ENCODE measurements at places on chromosomes 4 and X.

GRCh38 chr4:93368968-93369367, 459.6 kb upstream of the ATOH1 start:
- no peak for DNase-seq

DNA sequence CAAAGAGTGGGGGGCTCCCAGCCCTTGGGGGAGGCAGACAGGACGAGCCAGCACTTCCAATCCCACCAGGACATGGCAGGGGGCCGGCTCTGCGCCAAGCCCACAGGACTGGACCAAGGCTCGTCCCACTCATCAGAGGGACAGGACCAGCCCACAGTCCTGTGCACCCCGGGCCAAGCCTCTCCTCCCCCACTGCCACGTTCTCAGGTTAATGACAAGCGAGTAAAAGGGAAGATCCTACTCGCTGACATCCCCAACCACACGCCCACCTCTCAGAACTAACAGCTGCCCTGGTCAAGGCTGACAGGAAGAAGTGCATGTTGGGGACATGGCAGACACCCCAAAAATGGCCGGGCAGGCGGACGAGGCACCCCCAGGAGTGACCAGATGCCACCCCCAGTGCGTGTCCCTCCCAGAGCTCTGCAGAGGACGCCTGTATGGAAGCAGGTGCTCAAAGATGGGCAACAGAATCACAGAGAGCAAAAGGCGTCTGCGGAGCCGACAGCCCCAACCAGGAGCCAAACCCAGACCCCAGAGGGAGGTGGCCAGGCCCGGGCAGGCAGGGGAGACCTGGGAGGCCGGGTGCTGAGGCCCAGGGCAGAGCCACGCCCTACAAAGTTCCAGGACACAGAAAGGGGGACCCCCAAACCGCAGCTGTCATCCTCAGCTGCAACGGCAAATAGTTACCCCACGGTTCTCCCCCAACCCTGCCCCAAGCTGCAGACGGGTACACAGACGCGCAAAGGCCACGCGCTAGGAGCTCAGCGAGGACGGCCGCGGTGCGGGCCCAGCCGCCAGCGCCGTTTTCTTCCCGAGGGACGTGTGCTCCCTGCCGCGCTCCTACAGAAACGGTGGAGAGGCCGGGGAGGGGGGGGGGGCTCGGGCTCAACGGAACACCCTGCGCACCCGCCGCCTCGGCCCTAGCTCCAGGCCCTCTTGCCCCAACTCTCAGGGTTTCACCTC, 1.7 kb downstream of the CTBP1 start:
- no peak for DNase-seq

DNA sequence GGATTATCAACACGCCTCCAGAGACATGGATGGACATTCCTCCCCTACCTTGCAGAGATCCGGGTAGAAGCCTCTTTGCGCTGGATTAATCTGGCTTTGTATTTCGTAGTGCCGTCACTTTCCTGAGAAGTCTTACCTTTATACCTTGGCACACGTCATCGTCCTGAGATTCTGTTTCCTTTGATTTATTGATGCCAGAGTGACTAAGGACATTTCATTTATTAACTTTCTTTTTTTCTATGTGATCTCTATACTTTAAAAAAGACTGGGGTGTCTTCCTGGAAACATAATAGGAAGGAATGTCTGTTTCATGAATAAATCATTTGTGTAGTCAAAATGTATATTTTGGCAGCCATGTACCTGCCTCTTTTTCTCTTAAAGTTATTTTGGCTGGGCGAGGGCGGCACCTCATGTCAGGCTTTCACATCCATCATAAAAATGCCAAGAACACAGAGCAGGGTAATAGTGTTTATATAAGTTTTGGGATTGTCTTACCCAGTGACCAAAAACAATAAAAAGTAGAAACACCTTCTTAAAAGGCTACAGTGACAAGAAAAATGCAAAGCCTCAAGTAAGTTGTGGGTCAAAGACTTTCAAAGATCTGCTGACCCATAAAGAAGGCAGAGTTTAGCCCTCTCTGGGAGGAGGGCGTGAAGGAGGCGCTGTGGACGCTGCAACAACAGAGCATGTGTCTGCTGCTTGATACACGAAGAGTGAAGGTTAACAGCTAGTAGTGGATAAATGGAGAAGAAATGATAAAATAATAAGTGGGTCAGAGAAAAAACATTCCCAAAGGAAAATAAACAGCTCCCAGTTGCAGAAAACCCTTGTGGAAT, 124.4 kb downstream of the SHROOM3 start:
- DNase-seq, result no peak

- DNase-seq, result no peak
These were observed 26.5 kb downstream of the RPS6KA3 start for GRCh38 chrX:20240201-20240600.

DNA sequence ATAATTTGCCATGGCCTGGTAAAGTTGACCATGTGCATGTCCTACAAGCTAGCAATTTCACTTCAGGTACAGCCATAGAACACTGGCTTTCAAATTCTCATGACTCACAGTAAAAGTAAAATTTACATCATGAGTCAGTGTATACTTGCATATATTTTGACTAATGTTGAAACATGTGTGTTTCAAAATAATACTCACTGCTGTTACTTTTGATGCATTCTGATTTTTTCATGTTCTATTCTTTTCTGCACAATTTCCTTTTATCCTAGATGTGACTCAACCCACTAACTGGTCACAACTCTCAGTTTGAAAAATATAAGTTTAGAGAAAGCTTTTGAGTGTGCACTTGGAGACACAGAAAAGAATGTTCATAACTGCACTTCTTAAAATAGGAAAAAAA, 365.7 kb downstream of the FGF13 start:
- no peak for DNase-seq

- no peak for DNase-seq
These were observed 89.9 kb downstream of the SLC10A6 start for GRCh38 chr4:86759298-86759697.

DNA sequence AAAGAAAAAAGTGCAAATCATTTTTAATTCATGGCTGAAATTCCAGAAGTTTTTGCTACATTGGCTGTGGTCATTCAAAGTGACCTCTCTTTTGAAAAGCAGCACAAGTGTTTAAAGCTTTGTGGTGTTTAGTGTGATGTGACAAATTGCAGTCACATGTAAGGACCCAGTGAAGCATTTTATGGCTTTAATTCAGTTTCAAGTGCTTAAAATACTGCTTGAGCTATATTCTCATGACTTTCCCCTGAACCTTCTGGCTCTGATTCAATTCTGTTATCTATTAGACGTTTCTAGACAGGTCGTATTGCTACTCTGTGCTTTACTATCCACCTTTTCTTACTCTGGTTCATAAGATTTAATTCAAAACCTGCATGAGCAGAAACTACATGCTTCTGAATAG, 105.8 kb downstream of the FAT4 start:
- no peak for DNase-seq

DNA sequence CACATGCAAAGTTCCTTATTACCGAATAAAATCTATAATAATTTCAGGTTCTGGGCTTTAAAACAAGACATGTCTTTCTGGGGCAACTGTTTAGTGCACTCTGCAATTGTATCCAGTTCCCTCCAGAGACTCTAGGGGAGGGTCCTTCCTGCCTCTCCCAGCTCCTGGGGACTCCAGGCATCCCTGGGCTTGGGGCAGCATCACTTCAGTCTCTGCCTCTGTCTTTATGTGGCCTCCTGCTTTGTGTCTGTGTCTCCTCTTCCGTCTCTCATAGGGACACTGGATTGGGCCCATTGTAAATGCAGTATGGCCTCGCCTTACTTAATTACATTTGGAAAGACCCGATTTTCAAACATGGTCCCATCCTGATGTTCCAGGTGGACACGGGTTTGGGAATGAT, 10.9 kb upstream of the ASMTL start:
- no peak for DNase-seq

- no peak for DNase-seq
These were observed 37.1 kb upstream of the LEF1 start for GRCh38 chr4:108205859-108206258.

- DNase-seq, result peak; percentile 93
These were observed 902.8 kb upstream of the NDST4 start for GRCh38 chr4:116016201-116016600.

DNA sequence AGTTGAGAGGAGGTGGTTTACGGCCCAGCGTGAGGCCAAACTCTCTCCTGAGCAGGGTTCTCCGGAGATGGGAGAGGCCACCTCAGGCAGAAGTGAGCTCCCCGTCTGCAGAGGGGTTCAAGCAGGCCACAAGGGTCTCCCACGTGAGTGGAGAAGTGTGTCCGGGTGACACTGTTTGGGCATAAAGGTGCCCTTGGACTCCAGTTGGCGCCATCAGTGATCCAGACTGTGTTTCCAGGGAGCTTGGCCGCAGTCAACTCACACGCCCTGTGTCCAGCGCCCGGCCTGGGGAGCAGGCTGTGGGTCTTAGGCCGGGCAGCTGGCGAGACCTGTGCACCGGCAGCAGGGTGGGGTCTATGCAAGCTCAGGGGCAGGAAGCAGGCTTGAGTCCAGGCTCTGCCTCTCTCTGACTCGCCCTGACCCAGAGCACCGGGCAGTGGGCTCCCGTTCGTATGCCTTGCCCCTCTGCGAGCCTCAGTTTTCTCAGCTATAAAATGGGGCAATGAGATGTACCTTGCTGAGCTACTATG, 24.6 kb upstream of the HTRA3 start:
- DNase-seq, result no peak

GRCh38 chr4:101870874-101871273, 80.3 kb downstream of the BANK1 start:
- DNase-seq, result no peak

DNA sequence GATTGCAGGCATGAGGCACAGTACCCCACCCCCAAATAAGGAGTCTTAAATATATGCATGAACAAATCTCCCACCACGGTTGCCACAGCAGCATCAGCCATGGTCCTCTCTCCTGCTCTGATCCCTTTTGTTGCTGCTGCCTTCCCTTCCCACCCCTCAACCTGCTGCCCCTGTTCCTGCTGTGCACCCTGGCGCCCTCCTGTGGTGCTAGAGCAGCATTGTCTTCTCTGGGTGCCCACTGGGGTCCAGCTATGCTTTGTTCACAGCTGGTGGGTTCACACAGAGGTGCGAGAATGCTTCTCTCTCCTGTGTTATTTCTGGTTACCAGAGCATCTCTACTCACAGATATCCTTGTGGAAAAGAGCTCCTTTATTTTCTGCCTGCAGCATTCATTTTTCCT, 116.2 kb downstream of the GATB start:
- peak; percentile 14 for DNase-seq

DNA sequence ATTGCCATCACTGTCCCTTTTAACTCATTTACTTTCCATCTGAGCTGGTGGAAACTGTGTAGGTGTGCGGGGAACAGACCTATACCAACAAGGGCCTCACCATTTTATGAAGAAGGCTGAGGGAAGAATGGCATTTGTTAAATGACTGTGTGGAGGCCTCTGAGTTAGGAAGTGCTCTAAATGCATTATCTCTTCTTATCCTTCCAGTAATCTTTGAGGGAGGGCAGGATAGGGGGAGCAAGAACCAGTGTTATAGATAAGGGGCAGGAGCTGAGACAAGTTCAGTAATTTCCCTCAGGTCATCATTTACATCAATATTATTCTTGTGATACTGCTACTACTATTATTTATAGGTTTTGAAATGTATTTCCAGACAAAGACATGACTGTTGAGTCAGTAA, 122.4 kb upstream of the PDLIM3 start:
- no peak for DNase-seq
